GM23338 (cell line): ENCODE measurements at places on chromosomes 4 and X. TPM values are rescaled to one million over a fixed set of nuclear protein-coding genes. Genes with fewer than 3 reads are reported as not detected.

GRCh38 chr4:183053681-183054080 lies 45.4 kb upstream of the WWC2 start:
- H3K27ac ChIP-seq = no peak overlapping the region
- H3K36me3 ChIP-seq = no peaks in the 10 kb centered on the region
- H3K4me3 ChIP-seq = no peak overlapping the region
- DNase-seq = no peak
- H3K27me3 ChIP-seq = no peaks in the 10 kb centered on the region
- H3K4me1 ChIP-seq = no peaks in the 10 kb centered on the region

DNA sequence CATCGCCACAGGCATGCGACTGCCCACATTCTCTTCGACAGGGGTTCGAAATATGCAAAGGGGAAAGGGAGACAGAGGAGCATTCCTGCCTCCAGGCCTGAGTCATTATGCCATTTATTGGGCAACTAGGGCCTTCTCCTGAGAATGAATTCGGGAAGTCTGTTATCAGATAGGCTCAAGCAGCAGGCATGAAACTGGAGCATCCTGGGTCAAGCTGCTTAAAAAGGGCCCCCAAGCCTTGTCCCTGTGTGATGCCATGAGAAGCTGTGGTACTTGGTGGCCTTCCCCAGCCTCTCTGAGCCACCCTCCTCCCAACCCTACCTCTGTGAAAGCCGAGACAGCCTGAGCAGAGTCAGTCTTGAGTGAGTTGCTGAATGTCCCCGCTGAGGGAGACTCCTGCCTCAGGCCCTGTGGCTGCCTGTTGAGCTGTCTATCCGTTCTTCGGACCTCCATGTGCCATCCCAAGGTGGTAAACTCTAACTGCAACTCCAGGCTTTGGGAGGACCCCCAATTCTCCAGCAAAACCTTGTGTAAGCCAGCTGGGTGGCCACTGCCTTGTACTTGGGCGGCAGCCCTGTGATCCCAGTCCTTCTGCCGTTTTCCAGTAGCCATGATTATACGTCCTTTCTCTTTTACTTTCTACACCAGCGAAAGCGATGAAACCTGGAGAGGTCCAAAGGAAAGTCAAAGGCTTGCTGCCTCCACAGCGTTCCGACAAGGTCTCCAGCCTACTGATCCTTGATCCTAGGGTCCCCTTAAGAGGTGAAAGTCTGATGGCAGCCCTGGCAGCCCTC lies 37.7 kb downstream of the NBDY start:
- no peaks in the 10 kb centered on the region for H3K27me3 ChIP-seq
- H3K4me1 ChIP-seq = no peaks in the 10 kb centered on the region
- H3K4me3 ChIP-seq = no peak overlapping the region
- H3K36me3 ChIP-seq = no peaks in the 10 kb centered on the region

The LPAR4 gene
- 13.0 and 14.1 TPM in 2 replicates for polyA plus RNA-seq

DNA sequence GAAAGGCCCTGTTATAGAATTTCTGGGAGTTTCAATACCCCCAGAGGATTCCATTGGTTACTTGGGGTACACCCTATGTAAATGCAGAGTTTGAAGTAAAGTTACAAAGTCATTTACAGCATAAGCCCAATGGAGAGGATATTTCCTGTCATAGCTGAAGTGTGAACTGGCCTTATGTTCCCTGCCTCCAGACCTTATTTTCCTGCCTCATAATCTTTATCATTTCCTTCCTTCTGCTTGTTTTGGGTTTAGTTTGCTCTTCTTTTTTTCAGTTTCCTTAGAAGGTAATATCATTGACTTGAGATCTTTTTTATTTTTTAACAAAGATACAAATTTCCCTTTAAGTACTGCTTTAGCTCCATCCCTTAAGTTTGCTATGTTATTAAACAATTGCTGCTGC lies 85.4 kb downstream of the PPEF1 start:
- DNase-seq = no peak
- H3K36me3 ChIP-seq = no peaks in the 10 kb centered on the region
- H3K4me3 ChIP-seq = no peak overlapping the region
- H3K27me3 ChIP-seq = no peaks in the 10 kb centered on the region
- no peak overlapping the region for H3K27ac ChIP-seq
- H3K4me1 ChIP-seq = peaks cover 3% of the 10 kb centered on the region; the same call in 1 of the 2 replicates

The CORIN gene
- 0.40 TPM in 1 of 2 replicates, not detected in the other for polyA plus RNA-seq

The GUCY1A1 gene
- polyA plus RNA-seq = not detected in 2 replicates

- no peak for DNase-seq
- no peaks in the 10 kb centered on the region for H3K27me3 ChIP-seq
Measured at GRCh38 chr4:89797117-89797516, 39.8 kb downstream of the SNCA start.

The SPINK2 gene
- polyA plus RNA-seq = 4.3 and 6.4 TPM in 2 replicates

The NAA15 gene
- polyA plus RNA-seq = 48.2 and 80.1 TPM in 2 replicates
